SK-N-SH (cell line): ENCODE measurements at places on chromosomes 7 and 10. TPM values are rescaled to one million over a fixed set of nuclear protein-coding genes. Genes with fewer than 3 reads are reported as not detected.

The GBF1 gene
- polyA plus RNA-seq, result 11.4 and 12.3 TPM in 2 replicates

The ZNF804B gene
- polyA plus RNA-seq, result not detected in 2 replicates

The FLNC gene
- 22.5 and 43.7 TPM in 2 replicates for polyA plus RNA-seq

The CYP51A1 gene
- polyA plus RNA-seq, result 4.3 and 4.7 TPM in 2 replicates

The OPALIN gene
- polyA plus RNA-seq, result not detected in 2 replicates

The CNPY1 gene
- polyA plus RNA-seq, result not detected in 2 replicates

The CD36 gene
- 0.10 and 0.16 TPM in 2 replicates for polyA plus RNA-seq

The NRAP gene
- polyA plus RNA-seq, result not detected in 2 replicates

DNA sequence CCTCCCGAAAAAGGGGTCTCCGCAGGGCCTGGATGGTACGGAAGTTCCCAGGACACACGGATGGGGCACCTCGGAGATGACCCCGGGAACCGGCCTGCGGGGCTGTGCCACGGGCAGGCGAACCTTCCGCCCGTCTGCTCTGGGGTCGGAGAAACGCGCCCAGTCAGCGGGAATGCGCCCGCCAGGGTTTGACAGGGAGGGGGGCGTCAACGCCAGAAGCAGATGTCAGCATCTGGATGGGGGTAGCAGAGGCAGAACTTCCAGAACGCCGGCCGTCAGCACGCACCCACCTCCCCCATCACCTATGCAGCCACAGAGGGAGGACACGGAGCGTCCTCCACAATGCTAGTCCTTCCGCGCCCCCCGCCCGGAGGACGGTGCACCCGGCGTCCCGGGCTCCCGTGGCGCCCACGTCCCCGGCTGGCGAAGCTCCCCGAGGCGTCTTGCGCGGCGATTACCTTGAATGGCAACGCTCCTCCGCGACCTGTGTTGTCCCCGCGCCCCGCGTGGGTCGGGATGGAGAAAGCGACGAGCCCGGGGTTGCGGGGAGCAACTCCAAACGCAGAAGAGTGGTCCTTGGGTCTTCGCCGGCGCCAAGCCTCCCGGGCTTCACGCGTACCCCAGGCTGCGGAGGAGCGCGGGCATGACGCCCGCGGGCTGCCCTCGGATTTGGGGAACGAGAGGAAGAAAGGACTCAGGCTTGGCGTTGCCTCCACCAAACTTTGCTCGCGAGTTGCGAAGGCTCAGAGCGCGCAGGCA is 561 bp downstream of the FGFR2 start:
- peak overlapping the region; percentile 46 for H3K4me3 ChIP-seq
- H3K4me1 ChIP-seq, result no peaks in the 10 kb centered on the region
- peaks cover 18% of the 10 kb centered on the region for H3K27me3 ChIP-seq

GRCh38 chr7:4216016-4216415 is 466.1 kb upstream of the FOXK1 start:
- no peak overlapping the region for H3K27ac ChIP-seq
- peaks cover 6% of the 10 kb centered on the region; the same call in 1 of the 2 replicates for H3K4me1 ChIP-seq
- DNase-seq, result no peak

DNA sequence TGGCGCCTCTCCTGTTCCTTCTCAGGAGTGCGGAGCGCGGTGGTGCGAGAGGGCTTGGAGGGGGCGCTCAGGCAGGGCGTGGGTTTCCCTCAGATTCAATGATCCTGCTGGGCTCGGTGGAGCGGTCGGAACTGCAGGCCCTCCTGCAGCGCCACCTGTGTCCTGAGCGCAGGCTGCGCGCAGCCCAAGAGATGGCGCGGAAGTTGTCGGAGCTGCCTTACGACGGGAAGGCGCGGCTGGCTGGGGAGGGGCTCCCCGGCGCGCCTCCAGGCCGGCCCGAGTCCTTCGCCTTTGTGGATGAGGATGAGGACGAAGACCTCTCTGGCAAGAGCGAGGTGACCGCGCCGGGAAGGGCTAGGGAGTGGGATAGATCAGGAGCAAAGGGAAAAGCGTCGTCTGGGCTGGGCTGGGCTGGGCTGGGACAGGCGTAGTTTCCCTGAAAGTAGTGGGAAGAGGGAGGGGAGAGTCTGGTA is 17.0 kb downstream of the FAM131B start:
- H3K4me1 ChIP-seq, result no peaks in the 10 kb centered on the region; the same call in 1 of the 2 replicates
- H3K27me3 ChIP-seq, result no peaks in the 10 kb centered on the region

GRCh38 chr10:112744181-112745096 is 205.6 kb upstream of the TCF7L2 start:
- no peak overlapping the region for H3K27ac ChIP-seq
- no peaks in the 10 kb centered on the region for H3K27me3 ChIP-seq
- no peak for DNase-seq
- H3K4me1 ChIP-seq, result peaks cover 5% of the 10 kb centered on the region
- no peak overlapping the region for H3K4me3 ChIP-seq

DNA sequence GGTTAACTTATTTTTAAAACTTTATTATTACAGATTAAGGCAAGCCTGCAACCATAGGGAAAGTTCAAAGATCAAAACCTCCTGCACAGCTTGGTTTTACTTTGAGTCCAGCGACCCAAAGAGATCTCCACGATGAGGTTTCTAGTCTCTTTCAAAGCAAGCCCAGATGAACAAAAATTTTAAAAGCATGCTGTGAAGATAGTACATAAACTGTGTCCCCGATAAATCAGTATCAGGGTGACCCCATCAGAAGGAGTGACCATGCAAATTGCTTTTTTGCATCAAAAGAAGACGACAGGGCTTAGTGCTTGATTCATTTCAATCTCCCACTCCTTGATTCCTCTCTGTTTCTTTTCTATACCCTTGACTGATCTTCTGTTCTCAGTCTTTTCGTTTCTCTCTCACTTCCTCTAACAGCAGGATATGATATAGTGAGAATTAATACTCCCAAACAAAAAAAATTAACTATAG is 16.0 kb upstream of the DNTT start:
- no peaks in the 10 kb centered on the region for H3K27me3 ChIP-seq
- no peak overlapping the region for H3K27ac ChIP-seq
- H3K4me1 ChIP-seq, result no peaks in the 10 kb centered on the region
- no peak overlapping the region for H3K4me3 ChIP-seq
- no peak for DNase-seq

DNA sequence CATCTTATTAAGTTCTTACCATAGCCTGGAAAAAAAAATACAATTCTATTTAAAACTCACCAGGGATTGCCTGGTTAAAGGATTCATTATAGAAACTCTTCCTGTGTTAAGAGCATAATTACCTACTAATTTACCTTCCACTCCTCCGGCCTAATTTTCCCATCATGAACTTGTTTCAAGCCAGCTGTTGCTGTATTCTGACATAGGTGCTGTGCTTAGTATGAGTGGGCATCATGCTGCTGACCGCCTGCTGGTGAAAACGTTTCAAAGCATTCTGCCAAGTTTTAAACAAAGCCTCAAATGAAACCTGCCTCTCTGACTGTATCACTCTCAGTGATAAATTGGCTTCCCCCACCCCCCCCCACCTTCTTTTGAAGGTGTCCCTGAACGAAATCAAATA is 47.8 kb upstream of the KCNMA1 start:
- no peaks in the 10 kb centered on the region; the same call in 1 of the 2 replicates for H3K4me1 ChIP-seq
- H3K27ac ChIP-seq, result no peak overlapping the region
- DNase-seq, result no peak
- no peaks in the 10 kb centered on the region for H3K36me3 ChIP-seq
- no peak overlapping the region for H3K4me3 ChIP-seq

GRCh38 chr7:102994567-102994966 is 80.0 kb downstream of the FBXL13 start:
- no peaks in the 10 kb centered on the region for H3K36me3 ChIP-seq
- H3K27me3 ChIP-seq, result no peaks in the 10 kb centered on the region
- H3K4me3 ChIP-seq, result no peak overlapping the region
- no peak for DNase-seq
- no peak overlapping the region for H3K27ac ChIP-seq

DNA sequence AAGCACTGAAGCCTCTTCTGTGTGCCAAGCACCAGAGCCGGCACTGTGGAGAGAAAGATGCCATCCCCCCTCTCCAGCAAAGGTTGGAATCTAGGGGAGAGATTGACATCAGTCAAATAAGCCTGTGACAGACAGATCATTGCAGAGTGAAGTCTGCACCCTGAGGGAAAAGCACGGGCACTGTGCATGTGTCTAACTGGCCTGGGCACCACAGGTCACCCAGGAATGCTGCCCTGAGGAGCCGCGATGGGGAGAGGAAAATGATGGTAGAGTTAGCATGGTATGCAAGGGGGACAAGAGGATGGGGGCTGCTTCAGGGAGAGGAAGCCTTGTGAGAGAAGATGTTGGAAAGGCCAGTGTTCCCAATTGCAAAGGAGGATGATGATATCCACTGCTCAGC is 261.0 kb downstream of the GRID1 start:
- H3K4me3 ChIP-seq, result no peak overlapping the region
- H3K4me1 ChIP-seq, result no peaks in the 10 kb centered on the region
- no peaks in the 10 kb centered on the region for H3K27me3 ChIP-seq

GRCh38 chr7:81399471-81399870 is 370.4 kb downstream of the HGF start:
- H3K27ac ChIP-seq, result no peak overlapping the region
- H3K27me3 ChIP-seq, result no peaks in the 10 kb centered on the region
- H3K4me1 ChIP-seq, result no peaks in the 10 kb centered on the region
- no peaks in the 10 kb centered on the region for H3K36me3 ChIP-seq
- H3K4me3 ChIP-seq, result no peak overlapping the region

- no peaks in the 10 kb centered on the region for H3K27me3 ChIP-seq
- H3K36me3 ChIP-seq, result peaks cover 42% of the 10 kb centered on the region
- no peak overlapping the region for H3K27ac ChIP-seq
- DNase-seq, result no peak
These were observed 11.8 kb downstream of the COG5 start for GRCh38 chr7:107551936-107552335.

DNA sequence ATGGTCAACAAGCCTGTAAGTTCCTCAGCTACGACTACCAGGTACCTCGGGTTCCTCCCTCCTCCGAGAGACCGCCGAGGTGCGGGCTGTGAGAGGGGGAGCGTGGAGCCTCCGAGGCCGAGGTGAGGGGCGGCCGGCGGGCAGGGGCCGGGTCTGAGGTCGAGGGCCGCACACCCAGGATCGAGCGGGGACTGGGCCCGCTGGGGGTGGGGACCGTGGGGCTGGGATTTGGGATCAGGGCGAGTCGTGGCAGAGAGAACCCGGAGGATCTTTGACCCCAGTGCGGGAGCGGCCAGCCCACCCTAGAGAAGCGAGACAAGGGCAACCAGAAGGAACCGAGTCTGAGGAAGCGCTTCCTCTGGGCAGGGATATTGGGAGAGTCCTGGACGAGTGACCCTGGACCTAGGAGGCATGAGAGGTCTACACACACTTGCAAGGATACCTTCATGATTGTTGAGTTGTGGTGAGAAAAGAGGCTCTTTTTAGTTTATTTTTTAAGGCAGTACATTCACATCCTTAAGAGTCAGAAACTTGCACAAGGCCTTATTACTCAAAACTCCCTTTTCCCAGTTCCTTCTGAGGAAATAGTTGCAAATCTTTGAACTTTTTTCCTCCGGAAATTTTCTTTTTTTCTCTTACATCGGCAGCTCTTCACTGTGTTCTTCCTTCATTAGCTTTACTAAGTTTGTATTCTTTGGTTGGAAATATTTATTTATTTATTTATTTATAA is 395 bp downstream of the ZNF487 start:
- no peaks in the 10 kb centered on the region for H3K36me3 ChIP-seq
- no peak for DNase-seq
- H3K27ac ChIP-seq, result peak overlapping the region; percentile 97
- no peaks in the 10 kb centered on the region for H3K4me1 ChIP-seq
- peak overlapping the region; percentile 93 for H3K4me3 ChIP-seq

DNA sequence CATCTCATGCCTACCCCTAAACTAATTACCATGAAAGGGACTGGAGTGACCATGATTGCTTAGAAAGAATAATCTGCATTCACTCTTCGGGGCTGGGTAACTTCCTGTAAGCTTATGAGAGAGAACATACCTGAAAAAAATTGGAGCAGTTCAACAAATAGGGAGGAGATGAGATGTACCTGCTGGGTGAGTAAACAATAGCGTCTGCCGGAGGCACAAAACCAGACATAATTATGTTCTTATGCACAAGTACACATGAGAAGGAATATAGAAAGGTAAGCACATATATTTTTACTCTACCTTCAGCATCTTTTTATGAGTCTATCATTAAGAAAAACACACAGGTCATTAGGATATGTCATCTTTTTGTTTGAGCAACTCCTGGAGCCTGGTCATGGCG is 224.6 kb upstream of the FERD3L start:
- H3K4me3 ChIP-seq, result no peak overlapping the region
- H3K4me1 ChIP-seq, result no peaks in the 10 kb centered on the region
- no peak overlapping the region for H3K27ac ChIP-seq
- peaks cover 25% of the 10 kb centered on the region for H3K27me3 ChIP-seq

GRCh38 chr7:45579391-45579801 is 5.2 kb downstream of the ADCY1 start:
- H3K36me3 ChIP-seq, result no peaks in the 10 kb centered on the region
- peaks cover 36% of the 10 kb centered on the region for H3K27me3 ChIP-seq
- H3K27ac ChIP-seq, result peak overlapping the region; percentile 96
- DNase-seq, result peak; percentile 91
- no peak overlapping the region for H3K4me3 ChIP-seq
- peaks cover 88% of the 10 kb centered on the region for H3K4me1 ChIP-seq

DNA sequence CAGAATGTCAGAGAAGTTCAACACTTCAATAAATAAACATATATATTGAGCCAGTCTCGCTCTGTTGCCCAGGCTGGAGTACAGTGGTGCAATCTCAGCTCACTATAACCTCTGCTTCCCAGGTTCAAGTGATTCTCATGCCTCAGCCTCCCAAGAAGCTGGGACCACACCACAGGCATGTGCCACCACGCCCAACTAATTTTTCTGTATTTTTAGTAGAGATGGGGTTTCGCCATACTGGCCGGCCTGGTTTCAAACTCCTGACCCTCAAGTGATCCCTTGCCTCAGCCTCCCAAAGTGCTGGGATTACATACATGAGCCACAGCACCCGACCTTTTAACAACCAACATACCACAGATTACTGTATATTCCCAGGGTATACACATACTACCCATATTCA is 134.2 kb downstream of the JMJD1C start:
- H3K27me3 ChIP-seq, result no peaks in the 10 kb centered on the region
- no peak for DNase-seq
- H3K4me3 ChIP-seq, result no peak overlapping the region
- peaks cover 3% of the 10 kb centered on the region for H3K36me3 ChIP-seq

DNA sequence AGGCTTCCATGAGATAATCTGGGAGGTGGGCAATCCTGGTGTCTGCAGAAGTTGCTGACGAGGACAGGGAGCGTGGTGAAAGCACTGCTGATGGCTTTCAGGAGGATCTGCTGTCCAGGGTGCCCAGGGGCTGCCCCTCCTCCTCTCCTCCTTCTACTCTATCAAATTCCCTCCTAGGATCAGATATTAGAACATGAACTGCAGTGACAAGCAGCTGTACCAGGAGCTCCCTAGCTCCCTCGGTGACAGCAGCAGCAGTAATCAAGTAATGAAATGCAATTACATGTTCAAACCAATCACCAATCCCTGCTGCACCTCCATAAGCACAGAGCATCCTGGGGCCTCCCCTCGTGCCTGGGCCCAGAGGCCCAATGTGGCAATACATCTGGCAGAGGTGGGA is 46.9 kb downstream of the GRID1 start:
- H3K27me3 ChIP-seq, result no peaks in the 10 kb centered on the region
- H3K4me3 ChIP-seq, result no peak overlapping the region
- no peaks in the 10 kb centered on the region for H3K4me1 ChIP-seq
- peak; percentile 67 for DNase-seq
